H9 (cell line): ENCODE measurements at places on chromosomes 1 and 21. TPM values are rescaled to one million over a fixed set of nuclear protein-coding genes. Genes with fewer than 3 reads are reported as not detected.

DNA sequence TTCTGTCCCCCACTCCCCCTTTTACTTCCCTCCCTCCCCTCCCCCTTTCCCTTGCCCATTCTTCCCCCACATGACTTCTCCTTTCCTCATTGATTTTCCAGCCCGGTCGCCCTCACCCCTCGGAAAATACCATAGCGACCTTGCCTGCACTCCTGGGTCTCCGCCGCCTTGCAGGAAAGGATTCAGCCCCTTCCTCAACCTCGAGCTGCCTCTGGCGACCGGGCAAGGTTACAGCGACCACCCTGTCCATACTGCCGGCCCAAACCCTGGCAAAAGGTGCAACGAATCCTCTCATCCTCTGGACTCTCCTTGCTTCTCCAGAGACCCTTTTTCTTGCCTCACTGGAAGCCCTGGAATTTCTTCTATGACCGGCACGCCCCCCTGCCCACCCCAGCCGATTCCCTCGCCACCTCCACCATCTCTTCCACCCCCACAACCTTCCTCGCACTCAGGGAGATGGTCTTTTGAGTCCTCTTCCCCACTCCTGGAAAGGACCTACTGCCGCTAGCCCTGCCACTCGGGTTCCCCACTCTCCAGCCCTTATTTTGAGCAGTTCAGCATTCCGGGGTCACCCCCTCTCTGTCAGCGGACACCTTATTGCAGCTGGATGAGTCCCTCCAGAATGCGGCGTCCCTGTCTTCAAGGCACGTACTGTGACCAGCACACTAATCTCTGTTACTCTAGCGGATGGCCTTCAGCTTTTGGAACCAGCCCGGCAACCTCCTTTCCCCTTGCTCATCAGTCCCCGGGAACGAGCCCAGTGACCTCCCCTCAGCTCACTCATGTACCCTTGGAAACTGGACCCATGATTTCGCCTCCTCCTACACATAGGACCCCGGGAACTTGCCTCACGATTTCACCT is 846 bp downstream of the NSUN4 start:
- DNase-seq, result no peak

- DNase-seq, result no peak
Measured at GRCh38 chr1:205228093-205228521, 361 bp downstream of the TMCC2 start.

TMEM240 gene
- 7.7 and 8.7 TPM in 2 replicates for total RNA-seq

GRCh38 chr1:16969057-16969611 is 11.3 kb downstream of the MFAP2 start:
- peak; percentile 57 for DNase-seq

AMY1A gene
- not detected in 2 replicates for total RNA-seq

CELA2A gene
- not detected in 2 replicates for total RNA-seq

DNA sequence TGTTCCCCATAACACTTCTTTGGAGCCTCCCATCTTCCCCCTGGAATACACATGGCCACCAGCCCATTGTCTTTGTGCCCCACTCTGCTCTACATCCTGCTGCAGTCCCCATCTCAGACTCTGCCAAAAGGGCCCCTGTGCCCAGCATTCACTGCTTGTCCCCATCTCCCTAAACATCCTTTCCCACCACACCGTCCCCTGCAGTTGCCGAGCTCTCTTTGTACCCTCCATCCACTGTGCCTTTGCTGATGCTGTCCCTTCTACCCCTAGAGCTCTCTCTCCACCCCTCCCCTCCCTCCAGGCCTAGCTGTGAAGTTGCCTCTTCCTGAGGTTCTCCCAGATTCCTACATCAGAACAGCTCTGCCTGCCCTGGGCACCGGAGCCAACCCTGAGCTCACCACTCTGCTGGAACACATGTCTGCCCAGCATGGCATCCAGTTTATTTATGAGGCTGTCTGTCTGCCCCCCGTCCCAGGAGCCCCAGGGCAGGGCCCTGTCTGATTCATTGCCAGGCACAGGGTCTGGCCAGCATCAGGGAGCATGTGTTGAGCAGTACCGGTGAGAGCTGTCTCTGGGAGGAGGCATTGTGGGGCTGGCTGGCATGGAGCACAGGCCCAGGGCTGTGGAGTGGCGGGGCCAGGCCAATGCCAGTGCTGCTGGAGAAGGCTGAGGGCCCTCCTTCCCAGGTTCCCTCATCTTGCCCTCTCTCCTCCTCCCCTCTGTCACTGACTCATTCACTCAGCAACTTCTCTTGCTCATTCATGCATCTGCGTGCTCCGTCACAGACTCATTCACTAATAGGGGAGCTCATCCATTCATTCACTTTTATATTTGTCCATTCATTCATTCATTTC is 28.8 kb downstream of the EDN2 start:
- DNase-seq, result no peak

- DNase-seq, result no peak
Measured at GRCh38 chr1:214553142-214553710, 1.8 kb upstream of the PTPN14 start.

- no peak for DNase-seq
Measured at GRCh38 chr1:9596415-9597123, 7.9 kb downstream of the TMEM201 start.

DNA sequence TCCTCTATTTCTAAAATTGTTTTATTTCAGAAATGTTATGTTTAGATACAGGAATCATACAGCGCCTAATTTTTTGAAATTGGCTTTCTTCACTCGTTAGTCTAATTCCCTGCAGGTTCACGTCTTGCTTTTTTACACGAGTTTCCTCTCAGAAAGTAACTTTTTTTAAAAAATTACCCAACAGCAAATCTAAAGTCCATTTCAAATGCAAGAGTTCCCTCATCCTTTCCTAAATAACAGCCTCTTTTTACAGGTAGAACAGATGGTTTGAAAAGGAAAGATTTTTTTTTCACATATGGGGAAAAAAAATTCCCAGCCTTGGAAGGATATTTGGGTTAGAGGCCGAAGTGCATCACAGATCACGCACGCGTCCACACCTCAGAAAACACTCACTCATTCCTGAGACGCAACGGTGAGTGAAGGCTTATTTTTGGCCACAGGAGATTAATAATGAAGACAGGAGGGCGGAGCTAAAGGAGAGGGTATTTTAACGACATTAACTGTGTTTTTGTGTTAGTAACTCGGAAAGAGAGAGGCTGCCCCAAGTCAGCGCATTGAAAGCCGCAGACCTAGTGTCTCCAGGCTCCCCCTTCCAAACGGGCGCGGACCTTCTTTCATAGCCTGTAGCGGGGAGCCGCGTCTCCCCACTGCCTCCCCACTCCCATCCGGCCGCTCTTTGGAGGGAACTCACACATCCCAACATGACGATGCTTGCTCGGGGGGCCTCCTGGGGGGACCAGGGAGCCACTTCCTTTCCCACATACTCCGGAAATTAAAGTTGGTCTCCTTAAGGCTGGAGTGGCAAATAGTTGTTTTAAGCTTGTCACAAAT is 969 bp upstream of the RIPK4 start:
- DNase-seq, result no peak

- peak; percentile 76 for DNase-seq
Measured at GRCh38 chr1:200364831-200365230, 45.0 kb downstream of the ZNF281 start.

PCNX2 gene
- 42.0 and 45.1 TPM in 2 replicates for total RNA-seq

TTLL7 gene
- 3.4 and 6.6 TPM in 2 replicates for total RNA-seq

GRCh38 chr1:192810253-192810880 is 1.5 kb downstream of the RGS2 start:
- no peak for DNase-seq

- DNase-seq, result no peak
Measured at GRCh38 chr1:116760487-116760886, 6.3 kb downstream of the CD2 start.

DNA sequence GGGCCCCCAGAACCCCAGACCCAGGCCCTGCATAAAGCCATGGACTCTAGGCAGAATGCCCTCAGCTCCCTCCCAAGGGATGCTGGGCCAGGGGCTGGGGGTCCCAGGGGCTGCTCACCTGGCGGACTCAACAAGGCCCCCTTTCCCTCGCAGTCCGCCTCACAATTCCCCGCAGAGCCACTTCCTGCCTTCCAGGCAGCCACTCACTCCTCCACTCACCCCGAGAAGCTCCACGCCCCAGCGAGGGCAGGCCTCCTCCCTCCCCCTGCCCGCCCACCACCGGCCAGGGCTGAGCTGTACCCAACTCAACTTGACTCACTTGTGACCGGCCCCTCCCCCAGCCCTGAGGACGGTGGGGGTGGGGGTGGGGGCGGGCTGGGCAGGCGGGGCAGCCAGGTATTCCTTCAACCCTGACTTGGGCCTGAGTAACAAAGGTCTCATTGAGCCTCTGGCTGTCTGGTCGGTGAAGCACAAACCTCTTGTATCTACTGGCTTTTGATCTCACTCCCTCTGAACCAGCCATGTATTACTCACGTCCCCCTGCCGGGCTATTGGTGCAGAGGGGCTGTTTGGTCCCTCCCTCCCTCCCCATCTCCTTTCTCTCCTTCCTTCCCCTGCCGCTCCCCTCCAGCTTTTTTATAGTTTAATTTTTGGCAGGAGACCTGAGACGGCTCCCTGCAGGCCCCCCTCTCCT is 5.9 kb downstream of the BLACAT1 start:
- DNase-seq, result peak; percentile 86

DNA sequence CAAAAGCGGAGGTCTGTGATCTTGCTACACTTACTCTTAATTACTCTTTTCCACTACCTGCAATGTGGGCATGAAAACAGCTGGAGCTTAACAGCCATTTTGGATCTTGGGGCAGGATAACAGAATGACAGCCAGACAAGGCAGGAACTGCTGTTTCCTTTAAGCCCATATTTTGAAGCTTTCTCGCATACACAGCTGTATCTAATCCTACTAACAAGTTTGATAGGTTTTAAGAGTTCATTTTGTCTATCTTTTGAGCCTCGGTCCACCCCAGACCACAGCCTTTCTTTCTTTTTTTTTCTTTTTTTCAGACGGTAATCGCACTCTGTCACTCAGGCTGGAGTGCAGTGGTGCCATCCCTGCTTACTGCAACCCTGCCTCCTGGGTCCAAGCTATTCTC is 42.4 kb upstream of the CRB1 start:
- no peak for DNase-seq

CRABP2 gene
- 180 and 184 TPM in 2 replicates for total RNA-seq

PRAMEF1 gene
- total RNA-seq, result not detected in 2 replicates
